ENCODE measurements at places on chromosomes 5 and 9. TPM values are rescaled to one million over a fixed set of nuclear protein-coding genes. Genes with fewer than 3 reads are reported as not detected.

The PCDHA13 gene
- total RNA-seq = not detected

The KIF24 gene
- total RNA-seq = 2.8 TPM

The GCNT4 gene
- total RNA-seq = 3.4 TPM

The RMRP gene
- total RNA-seq = 11,420 TPM

The SCGB3A2 gene
- not detected for total RNA-seq

The PCSK1 gene
- 1.1 TPM for total RNA-seq

The LECT2 gene
- total RNA-seq = not detected

The MELK gene
- total RNA-seq = 12.5 TPM

The SPINK6 gene
- not detected for total RNA-seq

The LHX6 gene
- 1.8 TPM for total RNA-seq

The TMC1 gene
- total RNA-seq = not detected

The AIF1L gene
- total RNA-seq = not detected

The IFNE gene
- total RNA-seq = not detected

The NNT gene
- total RNA-seq = 52.7 TPM

The PTGR1 gene
- 90.4 TPM for total RNA-seq

The HRH2 gene
- not detected for total RNA-seq

The PARP8 gene
- total RNA-seq = 1.4 TPM

The MLANA gene
- total RNA-seq = not detected

The CPLANE1 gene
- total RNA-seq = 8.7 TPM

The FOXD4L3 gene
- not detected for total RNA-seq

The SLCO4C1 gene
- under 0.01 TPM for total RNA-seq

The TOR2A gene
- 12.5 TPM for total RNA-seq

The PLPPR1 gene
- total RNA-seq = not detected

The UBAC1 gene
- total RNA-seq = 22.5 TPM

The CDC26 gene
- 33.4 TPM for total RNA-seq

The ENHO gene
- total RNA-seq = not detected

The ELOVL7 gene
- 0.16 TPM for total RNA-seq

The THG1L gene
- total RNA-seq = 9.0 TPM

The PFN3 gene
- not detected for total RNA-seq

The FCN1 gene
- total RNA-seq = not detected

The PLPP7 gene
- total RNA-seq = 15.7 TPM

The IGFBPL1 gene
- total RNA-seq = not detected

The F2RL1 gene
- 35.8 TPM for total RNA-seq

The ESM1 gene
- total RNA-seq = 16.4 TPM
